ENCODE measurements at places on chromosomes 7 and 10.

DNA sequence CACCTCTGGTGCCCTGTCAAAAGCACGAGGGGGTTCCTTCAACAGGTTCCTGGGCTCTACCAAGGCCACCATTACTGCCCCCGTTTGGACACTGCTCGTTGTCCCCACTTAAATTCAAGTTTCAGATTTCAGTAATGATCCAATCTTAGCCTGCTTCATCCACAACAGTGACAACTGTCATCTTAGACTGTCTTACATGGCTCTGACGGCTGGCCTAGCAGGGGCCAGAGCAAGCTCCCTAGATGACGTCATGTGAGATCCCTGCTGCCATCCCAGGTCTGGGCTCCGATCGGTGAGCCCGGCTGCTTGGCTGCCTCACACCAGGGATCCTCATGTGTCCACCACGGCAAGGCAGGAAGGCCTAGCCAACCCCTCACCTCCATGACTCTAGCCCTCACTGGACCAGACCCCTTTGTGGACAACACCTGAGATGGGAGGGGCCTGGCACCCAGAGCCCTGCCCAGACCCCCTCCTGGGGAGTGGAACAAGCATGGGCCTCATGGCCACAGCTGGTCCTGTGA, 82.5 kb downstream of the FAM53B start:
- DNase-seq = no peak

DNA sequence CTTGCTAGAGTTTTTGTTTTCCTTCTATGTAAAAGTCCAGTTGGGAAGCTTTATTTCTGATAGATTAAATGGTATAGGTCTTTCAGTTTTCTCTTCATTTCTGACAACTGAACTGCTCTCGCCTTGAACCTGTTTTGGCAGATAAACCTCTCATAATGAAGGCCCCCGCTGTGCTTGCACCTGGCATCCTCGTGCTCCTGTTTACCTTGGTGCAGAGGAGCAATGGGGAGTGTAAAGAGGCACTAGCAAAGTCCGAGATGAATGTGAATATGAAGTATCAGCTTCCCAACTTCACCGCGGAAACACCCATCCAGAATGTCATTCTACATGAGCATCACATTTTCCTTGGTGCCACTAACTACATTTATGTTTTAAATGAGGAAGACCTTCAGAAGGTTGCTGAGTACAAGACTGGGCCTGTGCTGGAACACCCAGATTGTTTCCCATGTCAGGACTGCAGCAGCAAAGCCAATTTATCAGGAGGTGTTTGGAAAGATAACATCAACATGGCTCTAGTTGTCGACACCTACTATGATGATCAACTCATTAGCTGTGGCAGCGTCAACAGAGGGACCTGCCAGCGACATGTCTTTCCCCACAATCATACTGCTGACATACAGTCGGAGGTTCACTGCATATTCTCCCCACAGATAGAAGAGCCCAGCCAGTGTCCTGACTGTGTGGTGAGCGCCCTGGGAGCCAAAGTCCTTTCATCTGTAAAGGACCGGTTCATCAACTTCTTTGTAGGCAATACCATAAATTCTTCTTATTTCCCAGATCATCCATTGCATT, 27.1 kb downstream of the MET start:
- DNase-seq = no peak

GRCh38 chr7:130095812-130096211, 25.5 kb downstream of the KLHDC10 start:
- DNase-seq = no peak

DNA sequence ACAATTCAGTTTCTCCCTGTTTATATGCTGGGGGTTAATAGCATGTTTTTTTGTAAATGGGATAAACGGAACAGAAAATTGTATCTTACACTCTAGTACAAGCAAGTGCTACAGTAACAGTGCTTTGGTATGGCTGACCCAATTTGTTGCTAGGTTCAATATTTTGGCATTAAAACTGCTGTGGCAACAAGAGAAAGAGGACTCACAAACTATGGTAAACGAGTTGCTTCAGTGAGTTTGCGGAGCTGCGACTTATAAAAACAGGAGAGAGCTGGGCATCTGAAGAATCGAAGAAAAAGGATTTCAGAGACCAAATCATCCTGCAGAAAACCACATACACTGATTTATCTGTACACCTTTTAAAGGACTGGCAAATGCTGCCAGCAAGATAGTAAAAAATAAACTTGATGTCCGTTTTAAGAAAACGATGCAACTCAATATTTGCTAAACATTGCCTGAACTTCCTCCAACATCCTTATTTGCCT, 2.2 kb downstream of the GLUD1 start:
- DNase-seq = no peak

DNA sequence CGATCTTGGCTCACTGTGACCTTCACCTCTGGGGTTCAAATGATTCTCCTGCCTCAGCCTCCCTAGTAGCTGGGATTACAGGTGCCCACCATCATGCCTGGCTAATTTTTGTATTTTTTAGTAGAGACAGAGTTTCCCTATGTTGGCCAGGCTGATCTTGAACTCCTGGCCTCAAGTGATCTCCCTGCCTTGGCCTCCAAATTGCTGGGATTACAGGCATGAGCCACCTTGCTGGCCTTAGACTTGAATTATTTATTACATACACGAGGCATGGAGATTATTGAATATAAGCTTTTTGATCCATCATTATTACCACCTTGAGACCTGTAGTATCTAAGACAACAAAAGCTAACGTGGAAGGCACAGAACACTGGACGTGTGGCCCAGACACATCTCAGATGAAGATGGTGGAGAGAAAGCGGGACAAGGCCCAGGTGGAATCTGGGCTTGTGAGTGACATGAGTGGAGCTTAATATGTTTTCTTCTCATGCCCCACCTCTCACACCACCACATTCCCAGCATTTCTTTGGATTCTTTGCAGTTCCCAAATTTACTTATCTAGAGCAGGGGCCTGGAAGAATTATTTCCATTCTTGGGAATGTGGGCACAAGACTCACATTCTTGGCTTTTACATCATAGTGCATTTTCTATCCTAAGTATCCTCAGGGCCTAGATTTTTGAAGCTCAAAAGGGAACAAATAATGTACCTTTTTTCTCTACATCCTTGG, 76.6 kb downstream of the SUGCT start:
- DNase-seq = no peak

- no peak for DNase-seq
These were observed 40.1 kb downstream of the SEC23IP start for GRCh38 chr10:119932631-119933030.

DNA sequence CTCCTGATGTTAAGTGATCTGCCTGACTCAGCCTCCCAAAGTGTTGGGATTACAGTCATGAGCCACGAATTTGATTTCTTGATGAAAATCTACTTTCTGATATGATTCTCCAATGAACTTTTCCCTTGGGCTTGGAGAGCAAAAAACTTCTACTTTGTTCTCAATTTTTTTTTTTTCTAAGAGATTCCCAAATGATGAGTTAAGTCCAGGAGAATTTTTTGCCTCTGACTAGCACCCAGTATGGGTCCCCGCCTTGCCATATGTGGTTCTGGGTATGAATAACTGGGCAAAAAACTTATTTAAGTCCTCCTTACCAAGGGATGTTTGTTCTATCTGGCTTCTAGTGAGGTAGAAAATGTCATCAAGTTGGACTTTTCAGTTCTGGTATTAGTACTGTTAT, 147.9 kb upstream of the LYZL1 start:
- no peak for DNase-seq

- peak; percentile 54 for DNase-seq
These were observed 9.9 kb downstream of the CNPY1 start for GRCh38 chr7:155536451-155536850.

DNA sequence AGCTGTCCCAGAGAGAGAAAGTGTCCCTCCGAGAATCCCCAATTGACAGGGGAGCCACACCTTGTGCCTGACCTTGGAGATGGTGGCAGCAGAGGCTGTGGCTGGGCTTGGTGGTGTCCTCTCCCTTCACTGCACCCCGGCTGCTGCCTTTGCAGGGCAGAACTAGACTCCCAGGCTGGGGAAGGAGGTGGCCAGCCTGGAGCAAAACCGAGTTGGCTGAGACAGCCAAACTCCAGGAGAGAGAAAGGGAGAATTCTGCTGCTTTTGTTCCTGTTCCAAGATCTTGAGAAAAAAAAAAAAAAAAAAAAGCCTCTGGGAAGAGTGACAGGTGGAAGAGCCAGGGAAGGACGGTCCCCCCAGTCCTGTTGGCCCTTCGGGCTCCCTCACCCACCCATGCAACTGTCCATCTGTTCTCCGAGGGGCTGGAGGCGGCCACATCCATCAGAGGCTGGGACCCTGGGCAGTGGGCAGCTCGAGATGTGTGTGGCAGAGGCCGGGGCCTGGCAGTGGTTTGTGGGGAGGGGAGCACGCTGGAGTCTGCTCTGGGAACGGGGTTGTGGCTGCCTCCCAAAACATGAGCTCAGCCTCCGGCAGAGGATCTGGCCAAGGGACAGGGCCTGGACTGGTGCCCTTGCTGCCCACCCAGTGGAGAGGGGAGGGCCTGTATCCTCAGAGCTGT, 35.5 kb downstream of the CLIP2 start:
- no peak for DNase-seq

- peak; percentile 55 for DNase-seq
These were observed 9.1 kb upstream of the CSGALNACT2 start for GRCh38 chr10:43128958-43129706.

DNA sequence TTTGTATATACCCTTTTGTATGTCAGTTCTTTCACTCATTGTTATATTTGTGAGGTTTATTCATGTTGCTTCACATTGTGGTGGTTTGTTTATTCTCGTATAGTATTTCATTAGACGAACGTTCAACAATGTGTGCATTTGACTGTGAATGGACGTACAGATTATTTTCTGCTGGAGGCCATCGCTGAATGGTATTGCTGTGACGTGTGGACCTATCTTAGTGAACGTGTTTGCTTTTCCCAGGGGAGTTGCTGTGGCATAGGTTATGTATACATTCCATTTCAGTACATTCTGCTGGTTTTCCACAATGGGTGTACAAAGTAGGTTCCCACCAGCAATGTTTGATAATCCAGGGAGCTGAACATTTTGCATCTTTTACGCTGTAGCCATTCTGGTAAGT, 31.1 kb upstream of the PLEKHS1 start:
- no peak for DNase-seq

DNA sequence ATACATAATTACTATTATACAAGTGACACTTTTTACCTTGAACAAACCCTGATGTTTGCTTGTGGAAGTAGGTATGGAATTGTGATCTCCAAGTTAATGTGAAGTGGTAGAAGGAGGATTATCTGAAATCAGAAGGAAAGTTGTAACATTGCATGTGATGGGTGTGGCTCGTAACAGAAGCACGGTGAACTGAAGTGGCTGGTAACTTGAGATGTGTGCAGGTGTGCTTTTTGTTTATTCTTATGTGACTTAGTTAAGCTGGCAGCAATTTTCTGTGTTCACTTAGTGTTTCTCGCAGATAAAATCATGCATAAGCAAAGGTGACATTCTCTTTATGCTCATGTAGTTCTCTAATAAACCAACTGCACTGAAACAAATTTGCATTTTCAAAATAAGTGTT, 82.3 kb downstream of the ZEB1 start:
- DNase-seq = no peak

DNA sequence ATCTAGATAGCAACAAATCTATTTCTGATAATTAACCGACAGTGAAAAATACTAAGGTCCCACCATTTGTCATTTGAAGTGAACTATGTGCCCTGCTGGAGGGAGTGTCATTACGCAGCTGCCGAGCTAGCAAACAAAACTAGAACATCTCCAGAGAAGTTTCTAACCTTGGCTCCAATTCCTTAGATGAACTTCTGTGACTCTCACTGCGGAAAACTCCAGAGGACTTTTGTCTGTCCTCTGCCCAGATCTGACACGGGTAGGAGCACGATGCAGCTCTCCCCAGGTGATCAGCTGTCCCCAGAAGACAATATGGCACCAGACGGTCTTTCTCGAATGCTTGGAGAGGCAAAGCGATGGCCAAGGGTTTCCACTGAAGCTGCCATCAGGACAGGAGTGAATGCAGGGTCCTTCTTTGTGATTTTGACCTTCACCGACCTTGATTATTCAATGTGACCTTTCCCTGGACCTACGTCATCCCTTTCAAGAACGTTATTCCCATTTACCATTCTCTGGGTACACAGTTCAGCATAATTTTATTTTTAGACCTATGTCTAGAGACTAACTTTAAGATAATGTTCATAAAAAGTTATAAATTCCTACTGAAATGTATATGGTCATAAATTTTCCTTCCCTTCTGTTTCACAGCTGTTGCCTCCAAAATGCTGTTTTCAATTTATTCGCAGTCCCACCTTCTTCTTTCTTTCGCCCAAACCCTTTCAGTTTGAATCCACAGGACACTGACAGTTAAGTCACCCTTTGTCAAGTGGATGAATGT, 116.7 kb upstream of the C7orf33 start:
- DNase-seq = no peak

GRCh38 chr7:32257621-32258020, 187.4 kb upstream of the PDE1C start:
- no peak for DNase-seq

- DNase-seq = no peak
These were observed 27.6 kb upstream of the MKRN1 start for GRCh38 chr7:140506788-140507464.

DNA sequence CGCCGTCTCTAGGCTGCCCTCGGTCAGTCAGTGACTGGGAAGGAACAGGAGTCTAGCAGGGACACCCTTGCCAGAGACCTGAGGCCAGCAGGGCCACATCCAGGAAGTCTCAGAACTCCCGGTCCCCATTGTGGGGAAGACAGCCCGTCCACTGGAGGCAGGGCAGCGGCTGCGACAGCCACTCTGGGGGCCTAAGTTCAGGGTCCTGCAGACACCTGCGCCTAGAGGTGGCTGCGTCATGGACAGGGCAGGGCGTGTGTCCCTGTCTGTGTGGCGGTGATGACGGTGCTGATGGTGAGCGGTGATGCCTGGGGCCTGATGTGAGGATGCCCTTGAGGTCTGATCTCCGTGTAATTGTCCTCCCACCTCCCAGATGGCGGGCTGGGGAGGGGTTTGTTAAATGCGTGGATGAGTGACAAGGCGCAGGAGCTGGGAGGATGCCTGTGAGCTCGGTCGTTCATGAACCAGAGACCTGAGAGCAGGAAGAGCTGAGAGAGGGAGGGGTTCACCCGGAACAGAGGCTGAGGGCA, 537.9 kb upstream of the FOXK1 start:
- peak; percentile 45 for DNase-seq

DNA sequence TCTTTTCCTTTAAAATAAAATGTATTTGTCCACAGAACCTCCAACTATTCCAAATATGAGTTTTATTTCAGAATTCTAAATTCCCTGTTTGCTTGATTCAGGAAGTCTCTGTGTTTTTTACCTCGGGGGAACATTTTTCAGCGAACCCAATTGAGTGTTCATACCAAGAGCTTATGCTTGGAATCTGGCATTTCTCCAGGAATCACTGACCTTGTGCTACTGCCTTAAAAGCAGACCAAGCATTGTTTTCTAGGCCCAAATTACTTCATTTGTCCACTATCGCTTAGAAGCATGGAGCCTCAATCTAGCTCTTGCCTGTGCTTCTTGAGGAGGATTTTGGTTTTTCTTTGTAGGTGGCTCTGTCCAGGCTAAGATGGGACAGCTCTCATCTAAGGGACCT, 59.4 kb downstream of the EBLN1 start:
- no peak for DNase-seq

GRCh38 chr7:65827366-65827765, 45.5 kb upstream of the VKORC1L1 start:
- DNase-seq = no peak
